Ascending aorta (tissue), 2 donors: ENCODE measurements at places on chromosomes 1 and 21. TPM values are rescaled to one million over a fixed set of nuclear protein-coding genes. Genes with fewer than 3 reads are reported as not detected.

GRCh38 chr21:17393413-17393812, 119.4 kb upstream of the CXADR start:
- no peaks in the 10 kb centered on the region for H3K4me1 ChIP-seq
- H3K36me3 ChIP-seq, result no peaks in the 10 kb centered on the region
- H3K27ac ChIP-seq, result no peak overlapping the region
- DNase-seq, result no peak

DNA sequence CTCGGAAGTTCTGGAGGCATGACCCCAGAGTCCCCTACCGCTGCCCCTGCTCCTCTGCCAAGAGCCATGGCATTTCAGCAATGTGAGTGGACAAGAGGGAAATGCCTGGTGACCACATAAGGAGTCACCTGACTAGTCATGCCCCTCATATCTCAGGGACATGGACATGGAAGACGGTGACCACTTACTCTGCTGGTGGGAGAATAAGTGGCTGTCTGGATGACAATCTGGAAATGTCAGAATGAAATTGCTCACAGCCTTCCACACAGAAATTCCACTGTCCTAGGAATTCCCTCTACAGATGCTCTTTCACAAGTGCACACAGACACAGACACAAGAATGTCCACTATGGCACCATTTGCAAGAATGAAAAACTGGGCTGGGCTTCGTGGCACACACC, 24.3 kb upstream of the PLEKHG5 start:
- no peaks in the 10 kb centered on the region for H3K36me3 ChIP-seq
- H3K4me3 ChIP-seq, result no peak overlapping the region
- no peak for DNase-seq

- no peak overlapping the region for H3K27ac ChIP-seq
- H3K36me3 ChIP-seq, result no peaks in the 10 kb centered on the region
- no peaks in the 10 kb centered on the region for H3K4me1 ChIP-seq
- H3K27me3 ChIP-seq, result no peaks in the 10 kb centered on the region
- H3K4me3 ChIP-seq, result no peak overlapping the region
- DNase-seq, result no peak
Measured at GRCh38 chr1:242651817-242652216, 127.3 kb upstream of the PLD5 start.

Gene AADACL3
- not detected for total RNA-seq

GRCh38 chr1:56451491-56451890, 127.9 kb downstream of the PLPP3 start:
- H3K36me3 ChIP-seq, result no peaks in the 10 kb centered on the region
- peaks cover 14% of the 10 kb centered on the region for H3K4me1 ChIP-seq
- no peak for DNase-seq
- H3K27me3 ChIP-seq, result no peaks in the 10 kb centered on the region
- no peak overlapping the region for H3K4me3 ChIP-seq

Gene TENT5C
- total RNA-seq, result 0.32 TPM

Gene NPHP4
- total RNA-seq, result 8.2 TPM

Gene LRRC38
- not detected for total RNA-seq

DNA sequence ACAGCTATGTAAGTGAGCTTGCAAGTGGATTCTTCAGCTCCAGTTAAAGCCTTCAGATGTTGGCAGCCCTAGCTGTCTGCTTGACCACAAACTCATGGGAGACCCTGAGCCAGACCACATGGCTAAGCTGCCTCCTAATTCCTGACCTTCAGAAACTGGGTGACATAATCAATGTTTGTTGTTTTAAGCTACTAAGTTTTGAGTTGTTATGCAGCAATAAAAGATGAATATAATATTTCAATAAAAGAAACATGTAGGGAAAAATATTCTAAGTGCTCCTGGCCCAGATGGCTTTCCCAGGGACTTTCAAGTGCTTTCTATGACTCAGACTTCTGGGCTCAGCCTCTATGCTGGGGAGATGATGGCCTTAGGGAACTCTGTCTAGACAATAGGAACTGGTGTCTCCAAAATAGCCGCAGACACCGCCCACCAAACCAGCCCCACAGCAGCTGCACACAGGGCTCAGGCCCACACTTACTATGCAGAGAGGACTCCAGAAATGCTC, 20.3 kb upstream of the AZIN2 start:
- peak; percentile 12 for DNase-seq
- H3K4me3 ChIP-seq, result no peak overlapping the region
- H3K36me3 ChIP-seq, result no peaks in the 10 kb centered on the region
- no peaks in the 10 kb centered on the region for H3K4me1 ChIP-seq
- peak overlapping the region; percentile 52 for H3K27ac ChIP-seq

- H3K4me3 ChIP-seq, result no peak overlapping the region
- no peaks in the 10 kb centered on the region for H3K27me3 ChIP-seq
- DNase-seq, result no peak
- no peaks in the 10 kb centered on the region for H3K4me1 ChIP-seq
- no peaks in the 10 kb centered on the region for H3K36me3 ChIP-seq
Measured at GRCh38 chr1:229001467-229002011, 266.3 kb downstream of the RHOU start.

Gene ITLN2
- not detected for total RNA-seq

DNA sequence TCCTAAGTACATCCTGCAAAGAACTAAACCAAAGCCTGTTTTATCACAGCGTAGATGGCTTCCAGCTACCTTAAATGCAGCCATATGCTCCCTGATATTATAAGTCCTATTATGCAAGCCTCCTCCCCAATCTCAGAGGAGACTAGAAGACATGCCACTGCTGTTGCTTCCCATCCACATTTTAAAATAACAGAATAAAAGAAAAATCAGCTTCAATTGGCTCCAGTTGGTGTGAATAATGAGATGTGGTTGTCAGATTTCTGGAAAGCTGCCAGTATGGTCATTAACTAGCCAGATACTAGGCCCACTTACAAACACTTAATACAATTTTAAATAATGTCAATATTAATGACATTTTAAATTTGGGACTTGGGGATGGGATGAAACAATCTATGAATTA, 25.7 kb downstream of the WARS2 start:
- DNase-seq, result no peak
- no peak overlapping the region for H3K4me3 ChIP-seq
- no peaks in the 10 kb centered on the region for H3K27me3 ChIP-seq
- H3K27ac ChIP-seq, result no peak overlapping the region

Gene HSD3B2
- 9.9 TPM for total RNA-seq

DNA sequence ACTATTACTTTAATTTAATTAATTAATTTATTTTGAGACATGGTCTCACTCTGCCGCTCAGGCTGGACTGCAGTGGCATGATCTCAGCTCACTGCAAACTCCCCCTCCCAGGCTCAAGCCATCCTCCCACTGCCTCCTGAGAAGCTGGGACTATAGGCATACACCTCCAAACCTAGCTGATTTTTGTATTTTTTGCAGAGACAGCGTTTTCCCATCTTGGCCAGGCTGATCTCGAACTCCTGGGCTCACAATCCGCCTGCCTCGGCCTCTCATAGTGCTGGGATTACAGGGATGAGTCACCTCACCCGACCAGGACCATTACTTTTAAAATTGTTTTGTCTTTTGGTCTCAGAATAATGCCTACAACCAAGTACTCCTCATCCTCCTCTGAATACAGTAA, 15.6 kb downstream of the YY1AP1 start:
- no peak for DNase-seq
- H3K36me3 ChIP-seq, result peaks cover 95% of the 10 kb centered on the region
- H3K27me3 ChIP-seq, result no peaks in the 10 kb centered on the region
- no peaks in the 10 kb centered on the region for H3K4me1 ChIP-seq
- no peak overlapping the region for H3K27ac ChIP-seq

- H3K27ac ChIP-seq, result no peak overlapping the region
- no peaks in the 10 kb centered on the region for H3K36me3 ChIP-seq
- no peaks in the 10 kb centered on the region for H3K4me1 ChIP-seq
- H3K27me3 ChIP-seq, result no peaks in the 10 kb centered on the region
Measured at GRCh38 chr21:14880922-14881321, 183.9 kb downstream of the NRIP1 start.

DNA sequence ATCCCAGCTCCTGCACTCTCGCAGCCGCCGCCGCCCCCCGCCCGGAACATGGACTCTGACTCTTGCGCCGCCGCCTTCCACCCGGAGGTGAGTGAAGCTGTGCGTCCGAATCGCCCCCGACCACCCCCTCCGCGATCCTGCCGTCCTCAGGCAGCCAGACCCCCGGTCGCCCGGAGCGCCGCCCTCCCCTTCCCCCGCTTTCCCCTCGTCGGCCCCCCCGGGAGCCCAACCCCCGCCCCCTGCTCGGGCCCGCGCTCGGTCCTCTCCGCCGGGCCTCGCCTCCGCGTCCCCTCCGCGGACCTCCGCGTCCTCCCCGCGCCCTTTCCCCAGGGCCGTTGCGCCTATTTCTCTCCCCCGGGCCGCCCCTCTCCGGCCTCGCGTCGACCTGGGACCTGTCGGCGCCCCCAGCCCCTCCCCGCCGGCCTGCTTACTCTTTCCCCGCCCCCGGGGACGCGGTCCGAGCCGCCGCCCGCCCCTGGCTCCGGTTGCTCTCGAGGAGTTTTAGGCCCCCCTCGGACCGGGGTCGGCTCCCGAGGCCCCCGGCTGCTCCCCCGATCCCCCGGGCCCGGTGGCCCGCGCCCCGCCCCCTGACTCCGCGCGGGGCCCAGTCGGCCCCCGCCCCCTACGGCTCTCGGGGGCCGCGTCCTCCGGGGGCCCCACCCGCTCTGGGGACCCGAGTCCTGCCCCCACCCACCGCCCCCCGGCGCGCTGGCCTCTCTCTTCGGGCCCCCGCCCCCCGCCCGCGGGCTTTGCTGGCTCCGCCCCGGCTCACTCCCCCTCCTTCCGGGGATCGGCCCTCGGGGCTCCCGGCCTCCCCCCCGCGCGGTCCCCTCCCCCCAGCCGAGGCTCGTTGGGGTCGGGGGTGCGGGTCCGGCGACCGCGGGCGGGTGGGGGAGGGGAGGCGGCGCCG, 743 bp downstream of the PHF13 start:
- H3K27me3 ChIP-seq, result no peaks in the 10 kb centered on the region
- peaks cover 4% of the 10 kb centered on the region for H3K4me1 ChIP-seq
- H3K4me3 ChIP-seq, result peak overlapping the region; percentile 100

- no peaks in the 10 kb centered on the region for H3K27me3 ChIP-seq
- no peak for DNase-seq
- no peak overlapping the region for H3K4me3 ChIP-seq
- no peak overlapping the region for H3K27ac ChIP-seq
Measured at GRCh38 chr1:152412756-152413155, 1.3 kb downstream of the CRNN start.

DNA sequence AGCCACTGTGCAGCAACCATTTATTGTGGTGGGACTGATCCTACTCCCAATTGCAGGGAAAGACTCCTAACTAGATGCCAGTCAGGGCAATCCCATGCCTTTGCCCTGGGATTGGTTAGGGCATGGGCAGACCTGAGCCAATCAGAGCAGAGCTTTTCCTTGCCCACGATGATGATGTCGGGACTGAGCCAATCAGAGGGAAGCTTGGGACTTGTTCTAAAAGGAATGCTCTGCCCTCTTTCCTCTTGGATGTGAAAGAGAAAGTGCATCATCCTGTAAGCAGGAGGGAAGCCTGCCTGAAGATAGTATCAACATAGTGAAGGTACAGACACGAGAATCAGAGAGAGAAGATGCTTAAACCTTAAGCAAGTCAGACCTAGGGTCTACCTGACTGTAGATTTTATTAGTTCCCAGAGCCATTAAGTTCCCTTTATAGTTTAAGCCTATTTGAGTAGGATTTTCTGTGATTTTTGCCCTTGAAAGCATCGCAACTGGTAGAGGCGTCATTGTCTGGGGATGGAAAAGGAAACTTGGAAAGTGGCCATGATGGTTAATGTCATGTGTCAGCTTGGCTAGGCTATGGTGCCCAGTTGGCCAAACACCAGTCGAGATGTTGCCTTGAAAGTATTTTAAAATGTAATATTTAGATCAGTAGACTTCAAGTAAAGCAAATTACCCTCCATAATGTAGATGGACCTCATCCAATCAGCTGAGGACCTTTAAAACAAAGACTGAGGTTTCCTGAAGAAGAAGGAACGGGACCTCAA, 19.9 kb downstream of the IRF2BP2 start:
- DNase-seq, result no peak
- no peaks in the 10 kb centered on the region for H3K36me3 ChIP-seq
- H3K27ac ChIP-seq, result peak overlapping the region; percentile 42
- H3K4me3 ChIP-seq, result no peak overlapping the region

- no peak for DNase-seq
- peaks cover 9% of the 10 kb centered on the region for H3K36me3 ChIP-seq
- no peaks in the 10 kb centered on the region for H3K4me1 ChIP-seq
- H3K27me3 ChIP-seq, result no peaks in the 10 kb centered on the region
- H3K27ac ChIP-seq, result no peak overlapping the region
Measured at GRCh38 chr1:229319487-229319886, 23.4 kb downstream of the CCSAP start.

DNA sequence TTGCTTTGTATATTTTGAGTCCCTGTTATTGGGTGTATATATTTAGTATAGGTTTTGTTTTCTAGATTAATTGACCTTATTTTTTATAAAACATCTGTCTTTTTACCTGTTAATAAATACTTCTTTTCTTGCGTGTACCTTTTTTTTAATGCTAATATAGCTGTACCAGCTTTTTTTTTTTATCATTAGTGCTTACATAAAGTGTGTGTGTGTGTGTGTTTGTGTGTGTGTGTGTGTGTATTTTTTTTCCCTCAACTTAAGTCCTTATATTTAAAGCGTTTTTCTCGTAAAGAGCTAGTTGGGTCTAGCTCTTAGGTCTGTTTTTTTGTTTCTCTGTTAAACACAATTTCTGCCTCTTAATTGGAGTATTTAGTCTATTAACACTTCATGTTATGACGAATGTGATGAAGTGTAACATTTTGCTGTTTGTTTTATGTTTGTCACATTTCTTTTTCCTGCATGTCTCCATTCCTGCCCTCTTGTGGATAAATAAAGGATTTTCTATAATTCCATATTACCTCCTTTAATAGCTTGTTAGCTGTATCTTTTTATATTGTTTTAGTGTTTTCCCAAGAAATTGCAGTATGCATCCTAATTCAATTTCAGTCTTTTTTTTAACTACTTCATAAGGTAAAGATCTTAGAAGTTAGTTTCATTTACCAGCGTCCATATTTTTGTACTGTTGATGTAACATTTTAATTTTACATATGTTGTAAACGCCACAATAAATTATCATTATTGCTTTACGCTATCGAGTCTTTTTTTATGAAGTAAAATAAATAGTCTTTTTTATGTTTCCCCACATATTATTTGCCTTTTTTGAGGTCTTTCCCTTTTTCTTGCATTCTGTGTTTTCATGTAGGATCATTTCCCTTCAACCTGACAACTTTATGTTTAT, 4.3 kb downstream of the PRMT2 start:
- H3K27me3 ChIP-seq, result no peaks in the 10 kb centered on the region
- no peak for DNase-seq
- no peak overlapping the region for H3K27ac ChIP-seq
- no peak overlapping the region for H3K4me3 ChIP-seq

GRCh38 chr21:16124378-16125138, 394.8 kb downstream of the USP25 start:
- no peak overlapping the region for H3K4me3 ChIP-seq
- H3K27me3 ChIP-seq, result no peaks in the 10 kb centered on the region
- no peak for DNase-seq
- no peaks in the 10 kb centered on the region for H3K36me3 ChIP-seq

- H3K36me3 ChIP-seq, result peaks cover 28% of the 10 kb centered on the region
- DNase-seq, result no peak
- no peaks in the 10 kb centered on the region for H3K4me1 ChIP-seq
- no peak overlapping the region for H3K4me3 ChIP-seq
Measured at GRCh38 chr1:54045496-54045895, 7.5 kb downstream of the TMEM59 start.

Gene LAPTM5
- total RNA-seq, result 56.1 TPM

Gene AURKAIP1
- 247 TPM for total RNA-seq
